Occipital lobe (tissue), 3 donors: ENCODE measurements at places on chromosomes 4 and X.

DNA sequence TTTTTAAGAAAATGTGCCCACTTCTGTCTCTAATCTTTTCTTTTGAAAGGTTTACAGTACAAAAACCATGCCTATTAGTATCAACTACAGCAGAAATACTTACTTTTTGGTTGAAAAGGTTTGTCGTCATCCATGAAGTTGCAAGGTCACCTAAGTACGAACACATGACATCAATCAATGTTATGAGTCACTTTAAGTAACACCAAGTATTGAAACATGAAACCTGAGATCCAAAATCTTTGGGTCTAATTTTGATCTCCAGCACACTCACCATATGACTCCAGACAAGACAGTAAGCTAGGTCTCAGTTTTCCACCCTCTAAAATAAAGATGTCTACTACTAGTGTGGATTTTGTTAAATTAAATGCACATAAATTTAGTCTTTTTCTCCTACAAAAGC lies 8.4 kb downstream of the ZNF280C start:
- DNase-seq, result no peak

- DNase-seq, result no peak
Measured at GRCh38 chrX:119009071-119009470, 34.7 kb downstream of the LONRF3 start.

DNA sequence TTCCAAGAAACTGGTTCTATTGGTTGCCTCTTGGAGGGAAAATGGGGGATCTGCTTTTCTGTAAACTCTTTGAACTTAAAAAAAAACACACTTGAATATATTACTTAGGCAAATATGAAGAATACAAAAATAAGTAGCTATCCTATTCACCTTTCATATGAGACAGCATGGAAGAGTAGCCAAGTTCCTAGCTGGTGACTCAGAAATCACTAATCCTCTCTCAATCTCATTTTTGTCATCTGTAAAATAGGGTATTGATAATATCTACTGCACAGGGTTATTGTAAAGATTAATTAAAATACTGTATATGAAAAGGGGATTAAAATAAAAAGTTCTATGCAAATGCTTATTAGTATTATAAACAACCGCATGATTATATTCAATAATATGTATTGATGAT lies 12.7 kb downstream of the MGARP start:
- DNase-seq, result no peak

DNA sequence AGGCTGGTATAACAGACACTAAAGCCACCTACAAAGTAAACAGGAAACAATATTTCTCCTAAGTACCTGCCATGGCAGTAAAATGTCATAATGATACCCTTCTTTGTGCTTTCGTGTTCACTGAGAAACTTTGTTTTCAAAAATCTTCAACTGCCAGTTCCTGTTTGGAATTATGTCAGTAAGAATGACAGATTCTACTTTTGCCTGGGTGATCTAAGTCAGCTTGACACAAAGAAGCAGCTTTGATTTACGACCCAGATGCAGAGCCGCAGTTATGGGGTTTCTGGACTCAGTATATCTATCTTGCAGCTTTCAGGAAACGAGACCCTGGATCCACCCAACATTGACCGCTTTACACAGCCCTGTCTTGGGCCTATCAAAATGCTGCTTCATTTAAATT lies 71.2 kb downstream of the SNX25 start:
- no peak for DNase-seq
